ENCODE measurements at places on chromosomes 11 and 22. TPM values are rescaled to one million over a fixed set of nuclear protein-coding genes. Genes with fewer than 3 reads are reported as not detected.

Gene PKDREJ
- total RNA-seq, result under 0.01 TPM

Gene F2
- total RNA-seq, result not detected

Gene CALCB
- not detected for total RNA-seq

Gene DDX25
- under 0.01 TPM for total RNA-seq

Gene MOV10L1
- 7.9 TPM for total RNA-seq

Gene DRICH1
- total RNA-seq, result not detected

Gene SLC22A8
- not detected for total RNA-seq

Gene CASP5
- not detected for total RNA-seq

Gene OR10A2
- total RNA-seq, result not detected

Gene UBQLNL
- total RNA-seq, result not detected

Gene ST14
- not detected for total RNA-seq

Gene FAM181B
- total RNA-seq, result not detected

Gene CYB5R2
- total RNA-seq, result 1.9 TPM

Gene GRK3
- total RNA-seq, result 0.16 TPM

Gene KCNJ1
- 0.06 TPM for total RNA-seq

Gene VPREB1
- total RNA-seq, result not detected

Gene PAK1
- total RNA-seq, result 0.57 TPM

Gene PKP3
- 0.06 TPM for total RNA-seq

Gene HMOX1
- 85.6 TPM for total RNA-seq

Gene MS4A2
- not detected for total RNA-seq

Gene NUDT8
- 12.0 TPM for total RNA-seq

All from bladder microvascular endothelial cell (primary cell).